Activated T-cell treated with anti-CD3 and anti-CD28 coated beads for 1 hour (primary cell): ENCODE measurements at places on chromosomes 12 and 14.

DNA sequence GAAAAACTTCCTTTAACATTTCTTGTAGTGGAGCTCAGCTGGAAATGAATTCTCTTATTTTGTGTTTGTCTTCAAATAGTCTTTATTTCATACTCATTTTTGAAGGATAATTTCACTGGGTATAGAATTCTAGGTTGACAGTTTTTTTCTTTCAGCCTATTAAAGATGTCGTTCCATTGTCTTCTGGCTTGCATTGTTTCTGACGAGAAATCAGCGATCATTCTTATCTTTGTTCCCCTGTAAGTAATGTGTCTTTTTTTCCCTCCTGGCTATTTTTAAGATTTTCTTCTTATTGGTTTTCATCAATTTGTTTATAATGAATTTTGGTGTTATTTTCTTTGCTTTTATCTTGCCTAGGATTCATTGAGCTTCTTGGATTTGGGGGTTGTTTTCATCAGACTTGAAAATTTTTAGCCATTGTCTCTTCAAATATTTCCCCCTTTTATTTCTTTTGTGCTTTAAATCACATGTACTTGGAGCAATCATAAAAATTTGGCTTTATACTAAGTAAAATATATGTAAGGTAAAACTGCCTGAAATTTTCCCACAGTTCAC, 89.4 kb downstream of the UNC79 start:
- no peak for DNase-seq

DNA sequence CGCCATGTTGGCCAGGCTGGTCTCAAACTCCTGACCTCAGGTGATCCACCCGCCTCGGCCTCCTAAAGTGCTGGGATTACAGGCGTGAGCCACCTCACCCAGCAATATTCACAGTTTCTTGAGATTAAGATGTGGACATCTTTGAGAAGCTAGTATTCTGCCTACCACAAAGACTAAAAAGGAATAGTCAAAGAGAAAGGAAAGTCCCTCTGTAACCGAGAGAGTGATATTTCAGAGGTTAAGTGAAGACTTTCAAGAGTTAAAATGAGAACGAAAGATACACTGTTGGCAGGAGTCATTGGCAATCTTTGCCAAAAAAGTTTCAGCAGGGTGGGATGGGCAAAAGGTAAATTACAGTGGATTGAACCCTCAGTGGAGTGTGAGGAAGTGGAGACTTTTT, 15.6 kb downstream of the DGKA start:
- DNase-seq: no peak

- DNase-seq: no peak
Observed at GRCh38 chr14:54782751-54783659, 119.6 kb downstream of the GCH1 start.

- no peak for DNase-seq
Observed at GRCh38 chr12:115354007-115354890, 670.3 kb upstream of the TBX3 start.

GRCh38 chr12:75854681-75855309, 176.8 kb downstream of the PHLDA1 start:
- no peak for DNase-seq

DNA sequence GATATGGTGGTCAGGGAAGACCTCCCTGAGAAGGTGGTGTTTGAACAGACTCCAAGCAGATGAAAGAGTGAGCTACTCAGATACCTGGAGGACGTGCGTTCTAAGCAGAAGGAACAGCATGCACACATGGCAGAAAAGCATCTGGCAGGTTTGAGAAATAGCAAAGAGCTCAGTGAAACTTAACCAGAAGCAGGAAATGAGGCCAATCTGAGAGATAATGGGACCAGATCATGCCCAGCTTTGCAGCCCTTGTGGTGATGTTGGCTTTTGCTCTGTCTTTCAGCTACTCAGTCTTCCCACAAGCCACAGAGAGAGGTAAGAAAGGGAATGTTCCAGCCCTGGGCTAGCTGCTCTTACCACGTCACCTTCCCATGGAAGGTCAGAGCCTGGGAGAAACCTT, 176.3 kb upstream of the GSC start:
- DNase-seq: no peak

- no peak for DNase-seq
Observed at GRCh38 chr12:89490922-89491321, 33.7 kb downstream of the GALNT4 start.

- peak; percentile 62 for DNase-seq
Observed at GRCh38 chr14:60734465-60735242, at the start of gene MNAT1. Gene MNAT1, plus strand, starts transcription at chr14:60734761. Its CDS starts 102 bp downstream, at chr14:60734863.

DNA sequence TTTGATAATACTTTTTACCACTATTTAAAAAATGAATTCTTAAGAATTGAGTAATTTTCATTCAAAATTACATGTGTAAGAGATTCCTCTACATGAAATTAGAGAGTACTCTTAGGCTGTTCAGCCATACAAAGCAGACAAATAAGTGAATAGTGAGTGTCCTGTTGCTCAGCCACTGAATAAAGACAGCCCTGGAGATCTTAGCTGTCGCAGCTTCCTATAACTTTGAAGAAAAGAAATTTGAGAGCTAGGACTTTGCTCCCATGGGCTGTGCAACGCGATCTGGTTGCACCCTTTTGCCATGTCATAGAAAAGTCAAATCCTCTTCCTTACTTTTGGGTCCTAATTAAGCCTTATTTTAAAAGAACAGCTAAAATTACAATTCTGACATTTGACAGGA, 40.9 kb upstream of the LRIG3 start:
- no peak for DNase-seq

GRCh38 chr14:77000340-77001270, 27.9 kb downstream of the IRF2BPL start:
- DNase-seq: no peak

DNA sequence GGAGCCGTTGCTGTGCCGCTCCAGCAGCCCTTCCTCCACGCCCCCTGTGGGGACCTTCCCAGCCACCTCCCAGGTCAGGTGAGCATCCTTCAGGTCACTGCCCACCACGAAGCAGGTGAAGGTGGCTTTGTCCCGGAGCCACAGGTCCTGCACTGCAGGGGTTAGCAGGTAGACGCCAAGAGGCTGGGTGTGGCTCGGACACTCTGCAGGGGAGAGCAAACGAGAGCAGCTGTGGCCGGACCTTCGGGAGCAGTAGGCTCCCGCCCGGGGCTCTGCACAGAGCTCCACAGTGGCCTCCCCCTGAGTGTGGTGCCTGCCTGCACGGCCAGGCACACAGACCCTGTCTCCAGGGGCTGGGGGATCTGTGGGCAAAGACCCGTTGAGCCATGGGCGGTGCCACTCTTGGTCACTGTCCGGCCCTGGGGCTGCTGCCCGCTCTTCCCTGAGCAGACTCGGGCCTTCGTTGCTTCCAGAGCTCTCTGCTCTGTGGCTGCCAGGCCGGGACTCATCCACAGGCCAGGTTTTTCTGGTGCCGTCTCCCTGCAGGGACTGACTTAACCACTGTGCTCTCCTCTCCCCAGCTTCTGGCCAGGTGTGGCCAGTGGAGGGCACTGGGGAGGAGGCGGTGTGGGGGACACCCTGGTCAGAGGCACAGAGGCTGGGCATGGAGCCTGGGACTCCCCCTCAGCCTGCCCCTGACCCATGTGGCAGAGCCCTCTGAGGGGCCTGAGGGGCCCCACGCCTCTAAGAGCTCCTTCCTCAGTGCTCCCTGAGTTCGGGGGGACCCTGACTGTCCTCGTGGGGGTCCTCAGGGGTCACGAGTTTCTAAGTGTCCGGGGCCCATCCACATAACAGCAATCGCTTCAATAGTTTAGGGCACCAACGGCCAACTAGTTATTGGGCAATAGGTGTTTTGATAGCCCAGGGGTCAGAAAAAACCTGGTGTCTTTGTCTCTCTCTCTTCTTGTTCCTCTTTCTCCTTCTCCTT, 314.9 kb downstream of the TMEM121 start:
- no peak for DNase-seq

GRCh38 chr14:90193925-90194324, 62.4 kb upstream of the PSMC1 start:
- DNase-seq: no peak

DNA sequence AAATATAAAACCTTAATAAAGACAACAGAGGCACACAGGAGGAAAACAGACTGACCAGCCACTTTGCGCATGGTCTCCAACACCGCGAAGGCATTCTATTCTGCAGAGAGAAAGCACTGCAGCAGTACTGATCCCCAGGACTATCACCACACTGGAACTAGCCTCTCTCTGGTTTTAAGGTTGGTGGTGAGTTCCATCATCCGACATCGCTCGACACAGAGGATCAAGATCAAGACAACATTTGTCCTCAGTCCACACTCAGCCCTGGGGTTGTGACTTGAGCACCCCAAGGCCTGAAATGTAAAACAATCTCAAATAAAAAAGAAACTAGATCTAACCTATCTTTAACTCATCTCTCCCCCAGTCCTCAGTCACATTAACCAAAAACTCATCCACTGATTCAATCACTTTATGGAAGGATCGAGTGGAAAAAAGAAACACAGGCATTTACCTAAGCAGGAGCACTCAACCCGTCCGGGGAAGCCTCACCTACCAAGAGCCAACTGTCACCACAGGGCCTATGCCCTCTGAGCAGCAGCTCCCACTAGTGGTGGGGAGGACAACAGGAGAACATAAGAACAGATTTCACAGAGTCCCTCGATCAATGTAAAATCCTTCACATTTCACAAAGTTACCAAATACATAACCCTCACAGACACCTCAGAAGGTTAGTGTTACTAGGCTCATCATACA, 17.7 kb downstream of the STXBP6 start:
- DNase-seq: no peak

DNA sequence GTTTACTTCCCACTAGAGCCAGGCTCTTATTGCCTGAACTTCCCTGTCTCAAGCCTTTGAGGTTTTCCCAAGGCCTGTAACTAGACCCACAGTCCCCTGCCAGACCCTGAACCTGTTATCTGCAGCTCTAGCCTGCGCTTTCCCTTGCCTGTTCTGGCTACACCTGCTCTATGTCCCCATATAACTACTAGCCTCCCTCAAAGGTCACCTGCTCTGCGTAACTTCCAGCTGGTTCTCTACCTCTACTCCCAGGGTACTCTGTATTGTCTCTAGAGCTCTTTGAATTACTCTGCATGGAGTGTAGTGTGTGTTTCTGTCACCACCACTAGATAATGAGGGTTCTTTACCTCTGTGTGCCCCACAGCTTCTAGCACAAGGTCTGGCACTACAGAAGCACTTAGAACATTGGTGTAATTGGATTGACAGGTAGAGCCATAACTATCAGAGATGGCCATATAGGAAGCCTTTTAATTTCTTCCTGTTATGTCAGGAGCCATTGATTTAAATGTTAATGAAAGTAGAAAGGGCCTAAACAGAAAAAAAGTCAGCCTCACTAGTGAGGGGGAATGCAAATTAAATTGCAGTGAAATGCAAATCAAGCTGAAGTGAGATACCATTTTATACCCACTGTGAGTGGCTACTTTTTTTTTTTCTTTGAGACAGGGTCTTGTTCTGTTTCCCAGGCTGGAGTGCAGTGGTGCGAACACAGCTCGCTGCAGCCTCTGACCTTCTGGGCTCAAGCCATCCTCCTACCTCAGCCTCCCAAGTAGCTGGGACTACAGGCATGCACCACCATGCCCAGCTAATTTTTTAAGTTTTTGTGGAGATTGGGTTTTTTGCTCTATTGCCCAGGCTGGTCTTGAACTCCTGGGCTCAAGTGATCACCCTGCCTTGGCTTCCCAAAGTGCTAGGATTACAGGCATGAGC, 47.8 kb downstream of the EID3 start:
- DNase-seq: no peak

- no peak for DNase-seq
Observed at GRCh38 chr12:25518512-25518911, 34.6 kb downstream of the LMNTD1 start.
